Fibroblast of skin of scalp (primary cell): ENCODE measurements at places on chromosomes 2 and 18.

DNA sequence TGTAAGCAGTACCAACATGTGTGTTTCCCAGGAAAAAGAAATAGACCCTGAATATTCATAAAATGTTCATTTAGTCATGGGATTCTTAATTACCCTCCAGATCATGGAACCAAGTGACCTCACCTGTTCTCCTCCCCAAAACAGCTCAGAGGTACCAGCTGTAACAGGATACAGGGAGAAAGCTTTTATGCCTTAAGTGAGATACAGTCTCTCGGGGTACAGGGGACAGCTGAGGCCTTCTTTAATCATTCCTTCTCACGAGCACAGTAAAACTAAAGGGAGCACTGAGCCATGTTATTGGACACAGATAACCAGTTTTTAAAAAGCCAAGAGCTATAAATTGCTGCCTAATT, 16.6 kb downstream of the EPHA4 start:
- no peak for DNase-seq

GRCh38 chr2:162113776-162114168, 38.3 kb downstream of the GCG start:
- DNase-seq = peak; percentile 60

DNA sequence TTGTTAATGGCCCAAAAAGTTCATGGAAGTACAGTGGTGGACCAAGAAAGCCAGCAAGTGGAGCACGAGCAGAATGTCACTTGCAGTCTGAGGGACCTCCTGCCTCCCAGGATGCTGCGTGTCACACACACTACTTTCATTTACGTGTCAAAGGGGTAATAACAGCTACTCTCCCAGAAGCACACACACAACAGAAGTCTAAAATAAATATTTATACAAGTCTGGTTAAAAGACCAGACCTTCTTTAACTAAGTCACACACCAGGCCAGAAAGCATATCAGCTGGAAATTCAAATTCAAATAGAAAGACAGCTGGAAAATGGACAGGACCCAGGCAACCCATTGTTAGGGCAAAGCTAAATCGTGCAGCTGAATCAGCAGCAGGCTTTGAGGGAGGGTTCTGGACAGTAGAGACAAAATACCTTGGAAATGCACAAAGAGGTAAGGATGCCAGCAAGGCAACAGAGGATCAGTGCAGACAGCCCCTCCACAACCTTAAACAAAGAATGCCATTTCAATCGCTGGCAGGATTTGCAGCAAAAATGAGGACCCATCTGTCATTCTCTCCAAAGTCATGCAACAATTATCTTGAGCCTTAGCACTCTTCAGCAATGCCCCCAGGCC, 160.5 kb downstream of the TMEM163 start:
- no peak for DNase-seq

GRCh38 chr2:138676619-138677021, 103.6 kb downstream of the NXPH2 start:
- DNase-seq = no peak

DNA sequence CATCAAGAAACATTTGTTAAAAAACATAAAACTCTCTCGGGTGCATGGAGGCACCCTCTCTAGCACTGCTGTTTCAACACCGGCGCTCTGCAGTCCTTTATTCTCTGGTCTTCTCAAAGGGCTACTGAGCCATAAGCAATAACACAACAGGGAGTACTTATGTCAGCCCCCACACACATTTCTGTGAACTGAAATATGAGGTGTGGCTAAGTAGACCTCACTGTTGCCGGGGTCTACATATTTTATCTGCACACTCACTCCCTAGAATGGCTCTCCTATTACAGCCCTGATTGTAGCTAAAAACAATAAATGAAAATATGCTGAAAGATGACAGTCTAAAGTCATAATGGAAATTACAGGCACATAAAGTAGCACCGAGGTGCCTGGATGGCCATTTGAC, 235.1 kb downstream of the GRB14 start:
- DNase-seq = peak; percentile 7
